ENCODE measurements at places on chromosomes 2 and 18.

GRCh38 chr2:190736355-190736754 lies 87.5 kb downstream of the NAB1 start:
- DNase-seq, result no peak

DNA sequence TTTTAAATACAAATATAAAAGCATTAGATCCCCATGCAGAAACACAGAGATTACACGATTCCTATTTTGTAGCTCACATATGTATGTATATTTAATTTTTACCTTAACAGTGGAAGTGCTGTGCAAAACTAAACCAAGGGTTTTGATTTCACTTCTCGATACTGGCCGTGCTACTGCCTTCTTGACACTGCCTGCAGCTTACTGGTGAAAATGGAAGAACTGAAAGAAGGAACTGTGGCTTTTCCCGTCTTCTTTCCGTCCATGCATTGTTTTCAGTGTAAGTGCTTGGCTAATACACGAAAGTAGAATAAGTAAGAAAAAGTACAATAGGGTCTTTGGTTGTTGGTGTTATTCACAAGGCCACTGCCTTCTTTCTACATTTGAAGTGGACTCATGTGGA lies 129.5 kb downstream of the NDUFA10 start:
- no peak for DNase-seq

DNA sequence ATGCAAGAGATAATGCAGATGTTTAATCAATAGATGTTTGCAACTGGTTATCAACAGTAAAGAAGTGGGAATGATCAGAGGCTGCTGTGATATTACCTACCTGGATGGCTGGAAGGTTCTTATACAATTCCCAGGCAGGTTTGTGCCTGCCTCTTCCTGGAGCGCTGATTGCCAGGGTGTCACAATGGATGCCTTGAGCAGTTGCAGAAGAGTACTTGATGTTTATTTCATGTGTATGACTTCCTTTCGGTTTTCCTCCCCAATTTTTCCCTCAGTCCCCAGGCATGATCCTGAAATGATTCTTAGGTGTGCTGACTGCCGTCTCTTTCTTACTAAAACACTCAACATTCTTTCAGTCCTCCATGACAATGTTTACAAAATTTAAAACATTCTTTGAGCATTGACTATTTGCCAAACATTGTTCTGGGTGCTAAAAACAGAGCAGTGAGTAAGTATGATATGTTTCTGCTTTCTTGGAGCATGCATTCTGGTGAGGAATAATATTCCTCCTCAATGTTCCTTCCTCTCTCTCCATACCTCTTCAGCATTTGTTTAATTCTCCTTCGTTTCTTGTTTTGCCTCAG lies 416.6 kb upstream of the TRIB2 start:
- DNase-seq, result peak; percentile 29

GRCh38 chr2:47486841-47487497 lies 84.0 kb downstream of the MSH2 start:
- no peak for DNase-seq

DNA sequence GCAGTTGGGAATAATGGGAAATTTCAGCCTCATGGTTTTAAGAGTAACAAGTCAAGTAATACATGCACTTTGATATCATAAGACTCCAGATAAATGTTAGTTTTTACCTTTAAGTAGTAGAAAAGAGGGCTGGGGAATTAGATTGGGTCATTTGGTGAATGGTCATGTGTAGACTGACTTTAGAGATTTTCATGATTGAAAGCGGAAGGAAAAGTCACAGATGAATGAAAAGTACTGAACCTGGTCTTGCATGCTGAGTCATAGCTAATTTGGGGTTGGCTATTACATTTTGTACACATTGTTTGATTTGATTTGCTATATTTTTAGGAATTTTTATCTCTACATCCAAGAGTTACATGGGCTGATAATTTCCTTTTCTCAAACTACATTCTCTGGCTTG lies 539.4 kb upstream of the SPHKAP start:
- no peak for DNase-seq

DNA sequence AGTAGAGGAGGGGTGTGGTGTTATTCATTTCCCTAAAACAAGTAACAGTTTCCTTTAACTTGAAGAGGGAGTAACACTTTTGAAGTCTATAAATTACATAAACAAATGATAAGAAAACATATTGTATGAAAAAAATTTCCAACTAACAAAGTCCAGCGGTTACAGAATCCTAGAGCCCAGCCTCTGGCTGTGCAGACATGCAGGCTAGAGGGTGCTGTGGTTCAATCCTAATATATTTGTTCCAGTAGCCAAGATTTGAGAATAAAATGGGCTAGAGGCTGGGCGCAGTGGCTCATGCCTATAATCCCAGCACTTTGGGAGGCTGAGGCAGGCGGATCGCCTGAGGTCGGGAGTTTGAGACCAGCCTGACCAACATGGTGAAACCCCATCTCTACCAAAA lies 56.9 kb downstream of the WDR75 start:
- DNase-seq, result no peak

DNA sequence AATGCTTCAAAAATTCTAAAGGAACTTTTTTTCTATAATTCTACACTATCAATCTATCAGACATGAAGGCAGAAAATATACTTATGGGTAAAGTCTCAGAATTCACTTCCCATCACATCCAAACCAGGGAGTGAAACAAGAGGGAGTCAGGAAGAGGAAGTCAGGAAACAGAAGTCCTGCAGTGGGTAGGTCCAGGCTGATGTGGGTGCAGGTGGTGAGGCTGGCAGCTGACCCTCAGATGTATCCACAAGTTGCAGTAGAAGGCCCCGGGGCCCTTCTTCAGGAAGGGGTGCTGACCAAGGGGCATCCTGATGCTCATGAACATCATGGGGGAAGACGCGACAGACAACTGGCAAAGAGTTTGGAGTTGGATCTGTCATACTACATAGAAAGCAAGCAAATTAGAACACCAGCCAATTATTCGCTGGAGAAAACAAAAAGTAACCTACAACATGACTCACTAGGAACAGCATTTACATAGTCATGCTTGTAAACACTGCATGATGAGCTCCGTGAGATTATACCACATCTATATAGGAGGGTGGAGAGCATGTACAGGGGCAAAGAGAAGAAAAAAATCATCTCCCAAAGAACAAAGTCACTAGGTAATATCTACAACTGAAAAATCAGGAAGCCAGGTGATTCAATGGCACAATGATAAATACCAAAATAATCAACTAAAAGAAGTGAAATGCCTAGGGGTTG lies 4.2 kb downstream of the UXS1 start:
- peak; percentile 69 for DNase-seq

DNA sequence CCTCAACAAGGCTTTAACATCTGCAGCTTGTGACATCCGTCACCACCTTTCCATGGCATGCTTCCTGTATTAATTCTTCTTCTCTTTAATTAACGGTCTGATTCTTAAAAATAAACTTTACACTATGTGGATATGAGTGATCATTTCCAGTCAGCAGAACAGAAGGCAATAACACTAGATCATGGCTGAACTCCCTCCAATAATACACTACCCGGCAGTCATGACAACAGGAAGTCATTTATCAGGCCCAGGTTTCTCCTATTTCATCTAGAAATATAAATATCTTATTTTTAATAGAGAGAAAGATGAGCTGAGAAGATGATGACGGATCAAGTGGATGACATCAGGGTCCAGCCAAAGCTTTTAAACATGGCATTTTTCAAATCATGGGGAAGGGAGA lies 792.2 kb downstream of the SLC4A3 start:
- no peak for DNase-seq

GRCh38 chr2:226691255-226691654 lies 108.4 kb downstream of the IRS1 start:
- DNase-seq, result no peak

- no peak for DNase-seq
These were observed 19.8 kb downstream of the ABHD3 start for GRCh38 chr18:21684731-21685130.

DNA sequence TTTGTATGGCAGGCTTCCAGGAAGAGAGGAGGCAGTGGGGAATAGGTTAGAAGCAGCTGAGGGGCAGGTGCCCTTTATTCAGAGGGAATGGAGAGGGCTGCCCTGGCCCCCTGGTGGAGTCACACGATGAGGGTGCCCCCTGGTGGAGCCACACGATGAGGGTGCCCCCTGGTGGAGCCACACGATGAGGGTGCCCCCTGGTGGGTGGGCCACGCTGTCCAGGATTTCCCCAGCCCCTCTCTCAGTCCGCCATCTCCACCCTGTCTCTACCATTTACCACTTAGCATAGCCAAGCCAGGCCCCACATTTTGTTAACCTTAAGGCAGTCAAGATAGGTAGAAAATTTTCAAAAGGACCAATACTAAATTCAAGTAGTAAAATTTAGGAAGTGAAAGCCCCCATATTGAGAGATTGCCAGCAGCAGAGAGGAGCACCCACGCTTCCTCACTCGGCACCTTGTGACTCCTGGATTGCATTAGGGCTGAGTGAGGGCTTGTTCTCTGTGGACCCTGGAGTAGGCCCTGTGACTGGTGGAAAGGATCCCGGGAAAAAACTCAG lies 10.4 kb upstream of the FAM228A start:
- peak; percentile 20 for DNase-seq

DNA sequence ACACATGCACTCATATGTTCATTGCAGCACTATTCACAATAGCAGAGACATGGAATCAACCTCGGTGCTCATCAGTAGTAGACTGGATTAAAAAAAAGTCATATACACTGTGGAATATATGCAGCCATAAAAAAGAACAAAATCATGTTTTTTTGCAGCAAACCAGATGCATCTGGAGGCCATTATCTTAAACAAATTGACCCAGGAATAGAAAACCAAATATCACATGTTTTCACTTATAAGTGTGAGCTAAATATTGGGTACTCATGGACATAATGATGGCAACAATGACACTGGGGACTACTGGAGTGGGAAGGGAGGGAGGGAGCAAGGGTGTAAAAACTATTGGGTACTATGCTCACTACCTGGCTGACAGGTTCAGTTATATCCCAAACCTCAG lies 792.6 kb downstream of the EPHA4 start:
- no peak for DNase-seq

DNA sequence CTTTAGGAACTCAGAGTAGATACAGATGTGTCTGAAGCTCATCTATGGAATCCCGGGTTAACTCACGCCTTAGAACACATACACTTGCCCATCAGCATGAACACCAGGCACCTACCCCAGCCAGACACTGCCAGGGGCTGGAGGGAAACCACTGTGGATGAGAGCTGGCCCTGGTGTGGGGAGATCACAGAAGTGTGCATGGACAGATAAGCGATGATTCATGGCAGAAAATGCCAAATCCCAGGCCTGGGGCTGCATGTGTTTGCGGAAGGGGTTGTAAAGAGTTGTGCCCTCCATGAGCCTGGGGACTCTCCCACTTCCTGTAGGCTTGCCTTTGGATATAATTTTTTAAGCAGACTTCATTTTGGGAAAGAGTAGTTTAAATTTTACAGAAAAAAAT lies 193.4 kb downstream of the FHOD3 start:
- DNase-seq, result no peak

GRCh38 chr18:60506682-60507081 lies 134.1 kb upstream of the MC4R start:
- no peak for DNase-seq

- no peak for DNase-seq
These were observed 166.7 kb downstream of the KCNE4 start for GRCh38 chr2:223218587-223219178.

DNA sequence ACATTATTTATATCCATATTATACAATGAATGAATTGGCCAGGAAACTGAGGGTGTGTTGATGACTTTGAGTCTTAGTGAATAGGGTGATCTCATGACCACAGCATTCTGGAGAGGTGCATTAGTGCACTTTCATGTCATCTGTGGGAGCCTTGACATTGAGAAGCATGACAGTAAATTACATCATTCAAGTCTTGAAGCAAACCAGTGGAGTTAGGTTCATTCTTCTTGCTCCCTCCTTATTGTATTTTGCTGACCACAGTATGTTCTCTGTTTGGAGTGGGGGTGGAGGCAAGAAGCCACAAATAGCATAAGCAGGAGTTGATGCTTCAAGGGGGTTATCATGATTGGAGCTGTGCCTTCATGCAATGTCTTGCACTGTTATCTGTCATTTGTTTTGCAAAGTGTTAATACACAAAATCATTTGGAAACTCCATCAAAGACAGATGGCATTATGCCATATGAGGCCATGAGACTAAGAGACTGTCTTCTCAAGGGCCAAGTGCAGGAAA lies 680.2 kb downstream of the NYAP2 start:
- peak; percentile 80 for DNase-seq

GRCh38 chr2:206983161-206983859 lies 44.0 kb downstream of the CPO start:
- no peak for DNase-seq

DNA sequence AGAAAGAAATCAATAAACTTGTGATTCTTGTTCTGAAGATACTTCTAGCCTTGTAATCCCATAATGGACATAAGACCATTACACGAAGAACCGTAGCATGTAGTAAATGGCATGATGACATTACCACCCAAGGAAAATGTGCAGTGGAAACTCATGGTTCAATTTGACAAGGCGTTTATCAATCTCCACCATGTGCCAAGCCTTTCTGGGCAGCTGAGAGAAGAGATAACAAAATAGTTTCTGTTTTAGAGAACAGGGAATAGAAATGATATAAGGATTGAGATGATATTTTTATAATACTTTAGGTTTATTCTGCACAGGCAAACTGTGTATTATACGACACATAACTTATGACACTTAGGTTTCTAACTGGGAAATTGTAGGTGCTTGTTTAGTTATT lies 19.2 kb downstream of the ABI2 start:
- no peak for DNase-seq

DNA sequence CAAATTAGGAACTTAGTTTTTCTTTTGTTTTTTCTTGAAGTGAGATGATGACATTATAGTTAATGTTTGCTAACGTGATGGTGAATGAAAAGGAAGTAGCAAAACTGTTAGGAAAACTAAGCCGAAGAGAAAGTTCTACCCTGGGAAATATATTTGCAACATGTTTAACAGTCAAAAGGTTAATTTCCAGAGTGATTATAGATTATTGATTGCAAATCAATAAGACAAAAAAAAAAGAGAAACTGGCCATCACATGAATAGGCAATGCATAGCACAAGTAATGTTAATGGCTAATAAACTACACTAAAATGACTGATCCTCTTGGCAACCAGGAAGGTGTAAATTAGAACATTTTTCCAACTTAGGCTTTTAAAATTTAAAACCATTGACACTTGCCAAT lies 26.0 kb upstream of the AMMECR1L start:
- DNase-seq, result no peak

DNA sequence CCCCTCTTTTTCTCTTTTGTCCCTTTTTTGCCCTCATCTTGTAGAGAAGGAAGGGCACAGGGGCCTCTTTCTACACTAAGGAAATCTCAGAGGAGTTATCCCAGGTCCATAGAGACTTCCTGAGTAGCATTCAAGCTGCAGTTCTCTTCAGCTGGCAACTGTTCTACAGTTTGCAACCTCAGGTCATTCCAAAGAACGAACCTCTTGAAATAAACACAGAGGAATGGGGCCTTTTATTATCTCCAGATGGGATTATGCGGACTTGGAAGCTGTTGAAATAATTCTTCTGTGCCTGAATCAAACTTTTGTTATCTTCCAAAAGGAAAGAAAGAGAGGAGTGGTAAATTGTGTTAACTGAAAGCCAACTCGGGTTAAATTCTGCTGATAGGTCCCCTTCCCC lies 31.0 kb upstream of the NFE2L2 start:
- DNase-seq, result peak; percentile 25

GRCh38 chr18:23131693-23132319 lies 3.5 kb upstream of the CABLES1 start:
- peak; percentile 65 for DNase-seq

- DNase-seq, result no peak
These were observed 56.0 kb downstream of the HDAC4 start for GRCh38 chr2:239344857-239345216.

- DNase-seq, result no peak
These were observed 3.0 kb downstream of the ANKRD53 start for GRCh38 chr2:70981421-70981820.
